Liver (tissue), 10 donors: ENCODE measurements at places on chromosomes 3 and 15.

DNA sequence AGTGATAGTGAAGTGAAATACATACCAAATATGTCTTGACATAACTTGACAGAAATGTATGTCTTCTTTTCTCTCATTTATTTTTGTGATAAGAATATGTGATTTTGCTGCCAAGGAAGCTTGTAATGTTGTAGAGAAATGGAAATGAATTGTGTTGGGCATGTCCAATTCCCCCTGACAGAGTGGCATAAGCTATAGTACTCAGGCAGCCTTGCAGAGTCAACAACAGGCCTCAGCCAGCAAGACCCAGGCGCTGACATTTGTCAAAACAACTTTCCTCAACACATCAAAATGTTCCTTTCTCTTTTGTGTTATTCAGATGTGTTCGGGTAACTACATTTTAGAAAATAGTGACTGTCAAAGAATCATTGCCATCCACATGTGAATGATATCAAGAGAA is 538.1 kb upstream of the ATP11B start:
- DNase-seq, result no peak

- DNase-seq, result no peak
These were observed 96.5 kb downstream of the SMAD6 start for GRCh38 chr15:66798426-66799061.

- no peak for DNase-seq
These were observed 86.2 kb downstream of the THSD4 start for GRCh38 chr15:71201477-71201876.

GRCh38 chr3:71441925-71442651 is 141.4 kb downstream of the FOXP1 start:
- DNase-seq, result no peak

DNA sequence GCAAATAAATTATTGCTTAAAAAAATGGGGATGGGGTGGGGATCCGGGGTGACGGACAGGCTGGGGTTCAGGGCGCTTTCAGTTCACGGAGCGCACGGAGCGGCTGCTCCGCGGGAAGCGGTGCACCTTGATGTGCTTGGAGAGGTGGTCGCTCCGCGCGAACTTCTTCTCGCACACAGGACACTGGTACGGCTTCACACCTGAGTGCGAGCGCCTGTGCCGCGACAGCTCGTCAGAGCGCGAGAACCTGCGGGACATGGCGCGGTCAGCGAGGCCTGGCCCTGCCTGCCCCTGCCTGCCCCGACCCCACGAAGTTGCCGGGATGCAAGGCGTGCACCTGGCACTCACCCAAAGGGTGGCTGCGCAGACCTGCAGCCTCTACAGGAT is 13.6 kb downstream of the KLF15 start:
- DNase-seq, result peak; percentile 27

DNA sequence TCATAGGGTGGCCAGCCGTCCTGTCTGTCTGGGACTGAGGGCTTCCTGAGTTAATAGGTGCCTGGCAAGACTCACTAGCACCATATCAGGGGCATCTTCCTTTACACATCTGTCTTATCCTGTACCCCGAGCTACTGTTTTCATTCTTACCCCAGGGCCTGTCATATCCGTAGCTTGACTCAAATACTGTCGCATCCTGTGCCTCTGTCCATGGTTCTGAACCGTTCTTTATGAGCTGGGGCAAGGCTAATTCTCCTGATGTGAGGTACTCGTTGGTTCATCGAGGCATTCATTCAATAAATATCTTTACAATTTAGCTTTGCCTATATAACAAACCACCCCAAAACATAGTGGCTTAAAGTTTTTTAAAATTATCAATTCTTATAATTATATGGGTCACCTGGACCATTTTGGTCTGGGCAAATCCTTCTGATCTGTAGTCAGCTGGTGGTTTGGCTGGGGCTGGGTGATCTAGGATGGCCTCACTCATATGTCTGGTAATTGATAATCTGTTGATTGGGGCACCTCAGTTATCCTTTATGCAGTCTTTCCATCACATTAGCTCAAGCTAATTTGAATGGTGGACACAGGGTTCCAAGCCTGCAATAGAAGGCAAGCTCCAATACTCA is 121.2 kb downstream of the TLE3 start:
- no peak for DNase-seq

DNA sequence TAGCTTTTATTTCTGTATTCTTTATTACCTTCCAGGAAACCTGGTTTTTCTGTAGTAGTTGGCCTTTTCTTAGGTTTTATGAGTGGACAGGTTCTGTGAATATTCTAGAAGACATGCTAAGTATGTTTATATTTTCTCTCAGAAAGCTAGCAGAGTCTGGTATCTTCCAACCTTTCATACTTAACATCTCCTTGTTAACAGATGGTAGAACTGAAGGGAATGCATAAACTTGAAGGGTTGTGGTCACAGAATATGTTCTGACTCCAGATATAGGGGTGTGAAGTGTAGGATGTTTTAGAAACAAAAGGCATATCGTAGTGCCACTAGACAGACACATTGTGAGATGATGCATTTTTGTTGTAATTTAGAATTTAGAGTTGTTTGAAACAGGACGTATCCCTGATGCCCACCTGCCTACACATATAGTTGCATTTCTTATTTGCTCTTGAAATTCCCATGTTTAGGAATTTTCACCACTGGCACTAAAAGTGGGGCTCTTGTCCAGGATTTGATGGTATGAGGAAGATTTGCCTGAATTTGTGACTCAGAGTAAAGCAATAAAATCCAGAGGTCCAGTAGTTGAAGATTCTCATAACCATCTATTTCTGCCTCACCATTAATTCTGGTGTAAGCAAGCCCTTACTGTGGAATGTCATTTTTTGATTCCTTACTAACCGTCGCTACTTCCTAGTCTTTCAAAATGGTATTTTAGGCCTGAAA is 274.5 kb downstream of the FEZF2 start:
- DNase-seq, result no peak
